Forelimb muscle (tissue), 1 donor: ENCODE measurements at places on chromosomes 7 and 10. TPM values are rescaled to one million over a fixed set of nuclear protein-coding genes. Genes with fewer than 3 reads are reported as not detected.

NAT16 gene
- polyA plus RNA-seq, result not detected

DTX2 gene
- polyA plus RNA-seq, result 7.5 TPM

HDAC9 gene
- polyA plus RNA-seq, result 18.6 TPM

ENO4 gene
- polyA plus RNA-seq, result 0.38 TPM

LEP gene
- polyA plus RNA-seq, result not detected

ANKRD30A gene
- polyA plus RNA-seq, result not detected

FFAR4 gene
- 0.04 TPM for polyA plus RNA-seq

THNSL1 gene
- polyA plus RNA-seq, result 6.0 TPM

CABCOCO1 gene
- polyA plus RNA-seq, result 0.19 TPM

PAPOLB gene
- 0.05 TPM for polyA plus RNA-seq

OPN4 gene
- polyA plus RNA-seq, result 1.9 TPM

RFC2 gene
- polyA plus RNA-seq, result 38.1 TPM

OR2AE1 gene
- polyA plus RNA-seq, result not detected

DPP6 gene
- 3.2 TPM for polyA plus RNA-seq

TFEC gene
- 1.2 TPM for polyA plus RNA-seq

ZFAND4 gene
- polyA plus RNA-seq, result 9.2 TPM

CHAT gene
- polyA plus RNA-seq, result not detected

HABP2 gene
- 0.19 TPM for polyA plus RNA-seq

BUD31 gene
- 68.8 TPM for polyA plus RNA-seq

OR6V1 gene
- not detected for polyA plus RNA-seq

INMT gene
- 8.3 TPM for polyA plus RNA-seq

POM121C gene
- 34.1 TPM for polyA plus RNA-seq

LRRD1 gene
- 0.44 TPM for polyA plus RNA-seq

FKBP6 gene
- polyA plus RNA-seq, result 0.23 TPM

LAMB1 gene
- polyA plus RNA-seq, result 406 TPM

FAM131B gene
- polyA plus RNA-seq, result 1.5 TPM

IKZF1 gene
- 1.4 TPM for polyA plus RNA-seq

PNLIP gene
- polyA plus RNA-seq, result not detected

BTBD16 gene
- 0.13 TPM for polyA plus RNA-seq

STX1A gene
- polyA plus RNA-seq, result 13.5 TPM

OR13A1 gene
- not detected for polyA plus RNA-seq

KCNIP2 gene
- polyA plus RNA-seq, result 4.3 TPM

ANKRD61 gene
- polyA plus RNA-seq, result 1.0 TPM

TMEM184A gene
- polyA plus RNA-seq, result 0.78 TPM

CISD1 gene
- 25.2 TPM for polyA plus RNA-seq

PNLIPRP1 gene
- not detected for polyA plus RNA-seq

CTAGE4 gene
- not detected for polyA plus RNA-seq

INHBA gene
- 3.4 TPM for polyA plus RNA-seq

FGFR2 gene
- 0.54 TPM for polyA plus RNA-seq

C7orf57 gene
- 0.06 TPM for polyA plus RNA-seq

PIK3CG gene
- polyA plus RNA-seq, result 2.1 TPM

KAZALD1 gene
- 28.0 TPM for polyA plus RNA-seq

PSPH gene
- 16.9 TPM for polyA plus RNA-seq

PYROXD2 gene
- polyA plus RNA-seq, result 13.7 TPM
